NCI-H187 treated with DMSO at 0.1 percent for 48 hours (cell line): ENCODE measurements at places on chromosomes 6 and 20.

- no peak for DNase-seq
Observed at GRCh38 chr6:80457439-80457933, 351.0 kb downstream of the BCKDHB start.

DNA sequence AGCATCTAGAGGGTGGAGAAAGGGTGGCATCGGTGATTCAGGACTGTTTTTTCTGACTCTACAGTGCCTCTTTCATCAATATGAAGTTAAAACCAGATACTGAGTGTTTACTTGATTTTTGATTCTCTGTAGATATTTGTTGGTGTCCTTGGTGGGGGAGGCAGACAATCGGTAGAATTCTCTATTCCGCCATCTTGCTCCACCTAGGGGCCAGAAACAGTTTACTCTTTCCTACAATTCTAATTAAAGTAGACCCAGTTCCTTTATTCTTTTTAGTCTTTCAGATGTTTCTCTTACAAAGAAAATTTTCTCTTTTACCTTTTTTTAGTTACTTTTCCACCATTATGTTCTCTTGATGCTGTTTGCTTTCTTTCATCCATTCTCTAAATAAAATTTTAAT is 162.1 kb upstream of the RAB32 start:
- no peak for DNase-seq

GRCh38 chr20:62723351-62723750 is 14.7 kb downstream of the NTSR1 start:
- DNase-seq = no peak

DNA sequence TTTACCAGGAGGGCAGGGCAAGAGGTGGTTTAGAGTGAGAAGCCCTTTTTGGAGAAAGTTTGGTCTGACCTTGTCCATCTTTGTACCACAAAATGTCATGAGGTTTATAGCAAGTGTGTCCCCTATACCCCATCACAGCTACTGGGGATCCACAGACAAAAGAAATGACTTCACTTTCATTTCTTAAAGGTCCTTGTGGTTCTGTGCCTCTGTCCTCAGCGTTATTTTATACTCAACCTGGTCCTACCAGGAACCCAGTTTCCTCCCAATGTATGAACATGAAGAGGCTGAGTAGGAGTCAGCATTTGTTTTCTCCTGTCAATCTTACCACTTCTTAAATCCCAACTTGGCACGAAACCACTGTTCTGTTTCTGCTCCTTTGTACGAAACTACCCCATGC is 157.6 kb downstream of the NFATC2 start:
- no peak for DNase-seq

DNA sequence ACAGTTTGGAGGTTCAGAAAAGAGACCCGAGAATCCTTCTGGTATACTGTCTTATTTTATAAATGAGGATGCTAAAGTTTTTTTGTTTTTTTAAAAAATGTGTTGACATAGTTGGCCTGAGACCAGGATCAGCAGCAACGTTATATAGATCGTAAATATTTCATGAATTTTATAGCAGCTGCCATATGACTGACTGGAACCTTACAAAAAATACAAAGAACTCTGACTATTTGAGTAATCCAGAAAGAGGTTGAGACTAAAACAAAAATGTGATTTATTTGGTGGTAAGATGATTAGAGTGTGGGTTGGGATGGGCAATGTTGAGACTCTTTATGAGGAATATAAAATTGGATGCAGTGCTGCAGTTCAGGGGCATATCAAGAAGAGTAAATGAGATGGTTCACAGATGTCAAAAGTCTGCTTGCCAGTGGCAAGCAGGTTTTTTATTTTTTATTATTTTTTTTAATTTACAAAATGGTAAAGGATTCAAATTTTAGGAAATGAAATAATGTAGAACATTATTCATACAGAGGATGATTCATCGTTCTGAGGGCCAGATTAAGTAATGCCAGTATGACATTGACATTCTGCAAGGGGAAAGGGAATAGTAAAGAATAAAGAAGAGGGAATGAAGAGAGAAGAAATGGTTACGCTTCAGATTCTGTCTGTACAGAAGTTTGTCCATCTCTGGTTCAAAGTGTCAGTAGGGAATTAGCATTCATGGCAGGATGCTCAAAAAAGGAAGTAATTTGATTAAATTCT is 58.5 kb downstream of the SCAF8 start:
- DNase-seq = no peak

- no peak for DNase-seq
Observed at GRCh38 chr6:71412559-71413140, 124.0 kb downstream of the OGFRL1 start.

- DNase-seq = no peak
Observed at GRCh38 chr20:59221707-59222252, 58.2 kb downstream of the ZNF831 start.

GRCh38 chr6:11315743-11316437 is 83.4 kb upstream of the NEDD9 start:
- no peak for DNase-seq

DNA sequence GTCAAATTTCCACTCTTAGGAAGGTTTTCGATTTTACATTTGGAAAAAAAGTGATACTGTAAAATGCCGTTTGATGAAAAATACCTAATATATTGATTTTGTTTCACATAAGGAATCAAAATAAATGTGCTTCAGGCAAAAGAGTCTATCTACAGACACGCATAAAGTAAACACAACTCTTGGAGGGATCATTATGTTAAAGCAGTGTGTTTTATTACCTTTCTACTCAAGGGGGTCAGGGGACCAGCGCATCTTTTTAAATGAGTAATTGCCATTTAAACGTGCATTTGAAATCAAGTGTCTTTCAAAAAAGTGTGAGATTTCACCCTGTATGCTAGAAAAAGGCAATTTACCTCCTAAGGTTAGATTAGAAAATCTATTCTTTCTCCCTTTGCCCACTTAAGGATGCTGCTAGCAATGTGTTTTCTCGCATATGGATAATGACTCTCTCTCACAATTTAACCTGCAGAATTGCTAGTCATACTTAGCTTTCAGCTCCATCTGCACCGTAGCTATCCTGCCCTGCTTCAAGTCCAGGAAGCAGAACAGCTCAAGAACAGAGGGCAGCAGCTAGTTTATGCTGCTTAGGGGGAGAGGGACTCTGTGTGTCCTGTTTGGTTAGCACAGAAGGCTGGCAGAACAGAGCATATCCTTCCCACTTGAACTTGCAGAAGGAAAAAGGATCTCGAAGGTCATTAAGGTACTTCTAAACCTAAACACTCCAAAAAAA is 35.0 kb downstream of the NKAIN2 start:
- DNase-seq = peak; percentile 58

DNA sequence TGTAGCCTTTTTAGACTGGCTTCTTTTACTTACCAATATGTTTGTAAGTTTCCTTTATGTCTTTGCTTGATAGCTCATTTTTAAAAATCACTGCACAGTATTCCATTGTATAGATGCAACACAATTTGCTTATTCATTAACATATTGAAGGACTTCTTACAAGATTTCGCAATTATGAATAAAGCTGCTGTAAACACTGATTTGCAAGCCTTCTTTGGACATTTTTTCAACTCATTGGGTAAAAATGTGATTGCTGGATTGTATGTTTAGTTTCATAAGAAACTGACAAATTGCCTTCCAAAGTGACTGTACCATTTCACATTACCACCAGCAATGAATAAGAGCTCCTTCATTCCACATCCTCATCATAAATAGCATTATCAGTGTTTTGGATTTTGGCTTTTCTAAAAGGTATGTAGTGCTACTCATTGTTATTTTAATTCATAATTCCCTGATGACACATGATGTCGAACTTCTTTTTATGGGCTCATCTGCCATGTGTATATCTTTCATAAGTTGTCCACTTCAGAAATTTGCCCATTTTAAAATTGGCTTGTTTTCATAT is 80.7 kb downstream of the TFAP2B start:
- no peak for DNase-seq

DNA sequence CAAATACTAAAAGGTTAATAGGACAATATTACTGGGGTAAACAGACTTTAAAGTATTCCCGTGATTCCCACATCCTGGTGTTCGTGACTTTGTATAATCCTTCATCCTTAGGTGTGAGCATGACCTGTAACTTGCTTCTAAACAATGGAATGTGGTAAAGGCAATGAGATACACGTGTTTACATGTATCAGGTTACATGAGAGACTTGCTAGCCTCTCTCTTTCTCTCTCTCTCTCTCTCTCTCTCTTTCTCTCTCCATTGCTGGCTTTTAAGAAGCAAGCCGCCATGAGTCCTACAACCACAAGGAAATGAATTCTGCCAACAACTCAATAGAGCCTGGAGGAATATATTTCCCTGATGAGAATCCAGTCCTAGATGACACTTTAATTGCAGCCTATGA is 83.9 kb upstream of the LGSN start:
- DNase-seq = no peak

- DNase-seq = no peak
Observed at GRCh38 chr20:49185071-49185761, 2.9 kb downstream of the STAU1 start.

GRCh38 chr20:58708246-58708931 is 15.8 kb downstream of the NPEPL1 start:
- DNase-seq = no peak

GRCh38 chr6:78253618-78254017 is 600.8 kb downstream of the MEI4 start:
- DNase-seq = no peak

DNA sequence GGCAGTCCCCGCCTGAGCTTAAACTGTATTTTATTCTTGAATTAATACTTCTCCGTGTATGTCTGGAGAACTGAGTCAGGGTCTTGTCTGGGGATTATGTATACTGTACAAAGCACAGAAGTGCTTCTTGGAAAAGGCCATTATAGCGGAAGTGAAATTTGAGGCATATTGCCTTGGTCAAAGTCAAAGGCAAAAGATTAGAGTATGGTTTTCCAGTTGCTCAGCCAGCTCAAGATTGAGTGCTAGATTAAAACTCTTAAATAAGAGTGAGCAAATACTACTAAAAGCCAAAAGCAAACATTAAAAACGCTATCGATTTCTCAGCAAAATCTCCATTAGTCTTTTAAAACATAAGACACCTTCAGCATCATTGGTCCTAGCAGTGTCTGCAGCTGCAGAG is 207.7 kb upstream of the MAN1A1 start:
- no peak for DNase-seq

DNA sequence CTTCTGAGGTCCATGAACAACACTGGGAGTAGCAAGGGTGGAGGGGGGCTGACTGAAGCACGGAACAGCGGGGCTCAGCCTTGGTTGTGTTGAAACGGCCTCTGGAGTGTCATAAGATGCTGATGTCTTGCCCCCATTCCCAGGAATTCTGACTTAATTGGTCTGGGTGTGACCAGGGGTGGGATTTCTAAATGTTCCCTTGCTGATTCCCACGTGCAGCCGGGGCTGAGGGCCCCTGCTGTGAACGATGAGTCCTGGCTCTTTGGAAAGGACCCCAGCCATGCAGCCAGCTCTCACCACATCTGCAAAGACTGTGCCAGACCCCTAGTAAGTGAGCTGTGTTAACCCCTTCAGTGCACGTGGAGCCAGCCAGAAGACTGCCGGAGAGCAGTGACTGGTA is 28.6 kb upstream of the FAM50B start:
- DNase-seq = no peak

DNA sequence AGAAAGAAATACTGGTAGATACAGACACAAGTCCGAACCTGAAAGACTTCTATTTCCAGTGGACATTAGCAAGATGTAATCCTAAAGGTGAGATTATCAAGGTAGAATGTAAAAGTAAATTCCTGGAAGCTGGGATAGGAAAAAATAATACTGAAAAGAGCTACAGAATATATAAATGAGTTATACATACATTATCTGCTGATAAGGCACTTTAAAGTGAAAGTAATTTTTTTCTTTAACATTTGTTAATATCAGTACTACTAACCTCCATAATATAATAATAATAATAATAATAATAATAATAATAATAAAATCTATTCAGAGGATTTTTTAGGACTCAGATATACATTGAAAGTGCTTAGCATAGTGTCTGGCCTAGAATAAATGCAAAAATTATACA is 102.5 kb downstream of the RFX6 start:
- no peak for DNase-seq
